ENCODE measurements at places on chromosomes 3 and 15.

DNA sequence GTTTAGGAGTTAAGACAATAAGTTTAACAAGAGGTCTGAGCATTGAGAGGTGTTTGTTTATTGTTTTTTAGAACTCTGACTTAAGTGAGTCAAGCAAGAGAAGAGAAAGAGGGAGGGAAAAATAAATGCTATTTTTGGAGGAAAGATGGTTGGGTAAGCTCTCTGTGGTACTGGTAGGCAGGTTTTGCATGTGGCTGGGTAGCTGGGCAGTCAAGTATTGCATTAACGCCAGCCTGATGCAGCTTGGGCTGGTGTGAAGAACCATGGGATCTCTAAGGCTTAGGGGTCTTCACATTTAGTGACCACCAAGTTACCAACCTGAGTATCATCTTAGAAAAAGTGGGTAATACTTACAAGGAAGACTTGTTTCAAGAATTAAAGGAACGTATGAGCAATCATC is 534.5 kb upstream of the SEMA6D start:
- no peak for DNase-seq

- DNase-seq, result no peak
Observed at GRCh38 chr15:22813844-22814243, 24.6 kb upstream of the NIPA2 start.

DNA sequence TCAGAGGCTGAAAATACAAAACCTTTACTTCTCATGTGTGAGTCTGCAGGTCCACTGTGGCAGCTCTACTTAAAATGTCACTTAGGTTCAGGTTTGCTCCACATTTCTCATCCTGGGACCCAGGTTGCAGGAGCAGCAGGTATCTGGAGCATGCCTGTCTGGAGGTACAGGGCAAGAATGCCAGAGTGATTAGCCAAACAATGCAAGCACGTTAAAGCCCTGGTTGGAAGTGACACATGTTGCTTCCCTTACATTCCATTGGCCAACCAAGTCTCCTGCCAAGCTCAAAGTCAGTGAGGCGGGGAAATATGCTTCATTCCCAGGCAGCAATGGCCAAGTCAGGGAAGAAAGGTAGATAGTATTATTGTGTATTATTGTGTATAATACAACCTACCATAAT is 76.8 kb upstream of the ARL6 start:
- no peak for DNase-seq

DNA sequence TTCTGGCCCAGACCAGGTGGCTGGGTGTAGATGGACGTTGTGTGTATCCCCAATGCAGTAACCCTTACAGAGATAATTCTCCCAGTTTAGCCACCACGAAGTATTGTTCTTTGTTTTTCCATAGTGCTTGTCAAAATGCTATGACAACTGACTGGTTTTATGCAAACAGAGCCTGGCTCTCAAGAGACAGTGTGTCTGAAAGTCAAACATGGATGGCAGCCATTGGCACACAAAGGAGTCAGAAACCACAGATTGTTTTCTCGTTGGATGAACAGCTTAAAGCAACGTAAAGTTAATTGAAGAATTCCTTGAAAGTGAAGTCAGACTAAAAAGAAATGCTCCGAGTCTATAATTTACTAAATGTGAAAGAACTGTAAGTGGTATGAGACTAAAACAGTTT is 91.2 kb downstream of the FILIP1L start:
- no peak for DNase-seq

DNA sequence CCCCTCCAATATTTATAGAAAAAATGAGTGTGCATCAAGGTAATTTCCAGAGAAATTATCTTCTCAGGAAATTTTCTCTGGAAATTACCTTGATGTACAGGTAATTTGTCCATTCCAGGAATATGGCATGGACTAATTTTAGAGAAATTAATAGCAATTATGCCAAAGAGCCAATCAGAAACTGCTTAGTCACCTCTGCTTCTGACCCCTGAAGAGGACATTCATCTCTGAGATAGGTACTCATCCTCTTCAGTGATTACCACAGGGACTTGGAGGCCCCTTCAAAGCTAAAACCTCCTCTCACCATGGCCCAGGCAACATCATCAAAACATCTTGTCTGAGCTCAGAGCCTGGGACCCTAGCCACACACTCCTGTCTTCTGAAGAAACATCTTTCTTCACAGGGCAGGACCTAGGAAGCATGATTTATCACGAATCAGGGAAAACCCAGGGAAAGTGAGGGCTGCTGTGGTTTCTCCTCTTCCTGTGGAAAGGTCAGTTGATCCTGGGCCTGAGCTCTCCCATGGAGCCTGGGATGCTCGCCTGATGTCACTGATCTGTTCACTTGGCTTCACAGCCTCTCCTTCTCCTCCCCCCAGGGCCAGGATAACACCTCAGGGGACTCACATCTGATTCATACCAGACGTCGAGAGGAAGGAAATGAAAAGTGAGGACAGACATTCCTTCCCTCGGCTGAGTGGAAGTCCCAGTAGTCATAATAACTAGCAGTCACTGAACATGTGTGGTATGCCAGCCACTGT is 210.5 kb downstream of the DTWD1 start:
- no peak for DNase-seq

DNA sequence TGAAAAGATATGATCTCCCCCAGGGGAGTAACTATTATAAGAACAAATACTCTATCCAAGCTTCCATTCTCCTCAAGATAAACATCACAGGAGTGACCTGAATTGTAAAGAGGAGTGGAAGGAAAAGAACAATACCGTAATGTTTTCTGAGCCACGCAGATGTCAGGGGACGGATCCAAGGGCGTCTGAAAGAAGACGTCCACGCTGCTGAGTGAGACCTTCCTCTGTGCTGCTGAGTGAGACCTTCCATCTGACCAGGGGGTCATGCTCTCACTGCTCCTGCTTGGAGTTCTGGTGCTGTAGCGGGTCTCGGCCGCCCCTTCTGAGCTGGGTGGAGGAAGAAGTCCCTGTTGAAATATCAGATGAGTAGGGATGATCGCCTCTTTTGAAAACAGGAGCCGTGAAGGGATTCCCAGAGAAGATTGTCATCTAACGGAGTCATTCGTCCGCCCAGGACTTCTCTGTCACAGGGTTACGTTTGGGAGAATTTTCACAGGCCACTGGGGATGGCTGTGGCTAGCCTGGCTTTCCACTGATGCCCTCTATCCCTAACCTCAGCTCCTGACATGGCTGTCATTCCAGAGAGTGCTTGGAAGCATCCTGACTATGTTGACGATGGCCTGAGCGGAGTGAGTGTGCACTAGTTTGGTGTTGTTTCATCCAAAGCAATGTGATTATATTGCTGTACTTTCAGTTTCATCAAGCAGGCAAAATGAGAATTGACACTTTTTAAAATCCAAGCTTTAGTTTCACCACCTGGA is 184.9 kb downstream of the APBA2 start:
- no peak for DNase-seq

- DNase-seq, result no peak
Observed at GRCh38 chr3:46883054-46883829, 5.7 kb downstream of the PTH1R start.

DNA sequence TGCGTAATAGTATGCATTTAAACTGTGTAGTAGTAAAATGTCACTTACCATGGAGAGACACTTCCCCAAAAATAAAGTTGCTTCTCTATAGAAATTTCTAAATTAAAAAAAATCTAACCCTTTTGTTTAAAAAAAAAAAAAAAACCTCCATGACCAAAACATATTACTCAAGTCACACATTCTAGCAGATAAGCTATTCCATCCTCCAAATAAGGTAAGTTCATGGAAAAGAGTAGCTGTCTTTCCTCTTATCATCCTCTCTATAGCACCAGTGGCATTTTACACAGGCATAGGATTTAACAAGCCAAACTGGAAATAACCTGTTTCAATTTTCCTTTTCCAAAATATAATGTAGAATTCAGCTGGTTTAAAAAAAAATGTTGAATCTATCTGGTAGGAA is 57.4 kb downstream of the LRRFIP2 start:
- DNase-seq, result no peak

GRCh38 chr3:188179006-188179966 is 25.3 kb downstream of the LPP start:
- DNase-seq, result no peak

DNA sequence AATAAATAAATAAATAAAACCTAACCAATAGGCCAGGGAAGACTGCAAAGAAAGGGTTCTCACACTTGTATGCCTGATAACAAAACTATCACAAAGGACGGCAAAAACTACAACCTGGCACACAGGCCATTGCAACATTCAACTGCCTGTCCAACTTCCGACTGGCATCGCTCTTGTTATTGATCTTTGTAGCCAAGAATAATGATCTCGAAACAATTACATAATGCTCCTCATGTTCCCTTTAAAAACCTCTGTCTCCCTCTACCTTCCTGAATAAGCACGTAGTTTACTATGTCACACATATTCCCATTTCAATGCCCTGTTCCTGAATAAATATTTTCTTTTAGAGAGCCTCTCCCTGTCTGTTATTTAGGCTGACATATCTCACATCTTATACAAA is 74.3 kb downstream of the B3GNT5 start:
- no peak for DNase-seq

DNA sequence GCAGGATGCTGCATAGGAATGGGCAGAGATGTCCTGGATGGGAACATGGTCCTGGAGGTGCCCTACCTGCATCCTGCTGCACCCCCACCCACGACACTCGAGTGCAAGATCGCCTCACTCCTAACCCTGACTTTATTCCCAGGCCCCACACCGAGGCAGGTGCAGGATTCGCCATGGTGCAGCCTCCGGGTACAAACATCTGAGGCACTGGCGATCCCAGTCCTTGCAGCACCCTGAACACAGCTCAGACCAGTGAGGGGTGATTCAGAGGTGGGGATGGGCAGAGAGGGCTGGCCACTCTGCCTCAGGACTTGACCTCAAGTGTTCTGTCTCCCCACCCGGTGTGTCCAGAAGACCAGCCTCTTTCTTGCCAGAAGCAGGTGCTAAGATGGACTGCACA is 49.1 kb downstream of the KLF13 start:
- DNase-seq, result no peak

GRCh38 chr3:153426803-153427202 is 264.8 kb downstream of the RAP2B start:
- DNase-seq, result no peak

GRCh38 chr3:196989721-196990262 is 21.2 kb upstream of the PIGZ start:
- no peak for DNase-seq

GRCh38 chr3:146967783-146968182 is 362.6 kb upstream of the PLSCR5 start:
- no peak for DNase-seq

DNA sequence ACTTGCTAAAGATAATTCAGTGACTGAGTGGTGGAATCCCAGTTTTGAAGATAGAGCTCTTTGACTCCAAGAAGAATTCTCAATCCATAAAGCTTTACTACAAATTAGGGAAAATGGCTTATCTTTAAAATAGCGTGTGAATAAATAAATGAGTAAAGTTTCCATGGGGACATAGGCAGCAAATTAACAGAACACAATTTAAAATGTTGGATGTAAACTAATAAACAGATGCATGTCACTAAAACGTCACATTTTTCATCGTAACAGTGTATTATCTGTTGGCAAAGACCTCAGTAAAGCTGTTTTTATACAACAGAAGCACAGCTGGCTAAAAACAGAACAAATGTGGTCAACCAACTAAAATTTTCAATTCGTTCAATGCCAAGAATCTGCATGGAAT is 913.9 kb upstream of the CFAP20DC start:
- DNase-seq, result no peak

DNA sequence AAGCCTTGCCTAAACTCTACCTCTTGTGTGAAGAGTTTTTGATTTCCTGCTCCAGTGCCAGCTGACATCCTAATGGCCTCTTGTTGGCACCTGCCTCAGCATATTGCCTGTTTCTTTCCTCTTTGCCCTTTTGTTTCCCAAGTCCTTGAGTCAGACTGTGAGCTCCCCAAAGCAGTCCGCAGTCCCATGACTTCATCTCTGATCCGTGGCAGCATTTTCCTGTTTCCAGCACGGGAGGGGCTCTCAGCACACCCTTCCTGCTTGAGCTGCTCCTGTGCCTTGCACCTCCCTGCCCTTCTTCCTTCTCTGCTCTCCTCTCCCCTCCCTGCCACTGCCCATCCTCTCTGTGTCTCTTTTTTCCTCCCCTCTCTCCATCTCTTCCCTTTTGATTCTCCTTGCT is 179.6 kb downstream of the EPHB1 start:
- DNase-seq, result no peak

- no peak for DNase-seq
Observed at GRCh38 chr3:172034786-172035685, 4.3 kb upstream of the FNDC3B start.

GRCh38 chr3:149221783-149222517 is at the start of gene CP:
TSS of gene CP (minus strand) at chr3:149221829. CDS start at chr3:149221792, 37 bp downstream.
- DNase-seq, result no peak

DNA sequence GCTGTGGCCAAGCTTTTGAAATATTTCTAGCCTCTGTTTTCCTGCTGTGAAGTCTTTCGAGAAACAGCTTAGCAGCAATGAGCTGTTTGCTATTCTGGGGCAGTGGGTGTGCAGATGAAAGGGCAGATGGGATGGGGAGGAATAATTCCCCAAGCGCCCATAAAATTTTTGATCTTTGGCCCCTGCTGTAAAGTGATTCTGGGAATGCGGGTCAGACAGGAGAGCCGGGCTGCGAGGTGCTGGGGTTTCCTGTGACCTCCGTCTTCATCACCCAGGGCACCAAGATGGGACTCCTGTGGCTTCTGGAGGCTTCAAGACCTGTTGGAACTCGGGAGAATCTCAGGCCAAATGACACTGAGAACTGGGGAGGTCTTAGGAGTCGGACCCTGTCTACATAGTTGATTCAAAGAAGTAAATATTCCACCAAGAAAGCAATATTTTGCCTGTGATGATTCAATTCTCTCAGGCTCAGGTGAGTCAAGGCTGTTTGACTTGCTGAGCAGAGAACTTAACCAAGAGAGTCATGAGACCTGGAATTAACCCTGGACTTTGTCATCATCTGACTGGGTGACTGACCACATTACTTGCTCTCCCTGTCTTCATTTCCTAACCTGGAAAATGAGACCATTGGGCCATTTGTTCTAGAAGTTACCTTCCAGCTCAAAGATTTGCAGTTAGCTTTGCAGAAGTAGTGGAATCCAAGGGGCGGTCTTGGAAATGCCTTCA is 86.4 kb downstream of the POLR2M start:
- DNase-seq, result no peak

DNA sequence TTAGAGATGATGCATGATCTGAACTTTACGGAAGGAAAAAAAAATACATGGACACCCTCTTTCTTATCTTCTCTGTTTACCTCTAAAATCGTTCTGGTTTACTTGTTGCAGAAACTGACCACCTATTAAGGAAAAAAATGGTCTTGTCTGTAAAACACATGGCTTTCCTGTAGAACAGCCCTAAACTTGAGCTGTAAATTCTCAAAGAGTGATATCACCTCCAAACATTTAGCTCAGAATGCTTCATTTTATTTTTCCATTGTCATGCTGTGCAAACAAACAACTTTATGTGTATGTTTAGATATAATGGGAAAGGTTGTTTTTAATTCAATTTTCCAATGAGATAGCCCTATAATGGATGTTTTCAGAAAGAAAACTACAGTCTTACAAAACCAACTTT is 237.4 kb upstream of the NR2F2 start:
- DNase-seq, result no peak

DNA sequence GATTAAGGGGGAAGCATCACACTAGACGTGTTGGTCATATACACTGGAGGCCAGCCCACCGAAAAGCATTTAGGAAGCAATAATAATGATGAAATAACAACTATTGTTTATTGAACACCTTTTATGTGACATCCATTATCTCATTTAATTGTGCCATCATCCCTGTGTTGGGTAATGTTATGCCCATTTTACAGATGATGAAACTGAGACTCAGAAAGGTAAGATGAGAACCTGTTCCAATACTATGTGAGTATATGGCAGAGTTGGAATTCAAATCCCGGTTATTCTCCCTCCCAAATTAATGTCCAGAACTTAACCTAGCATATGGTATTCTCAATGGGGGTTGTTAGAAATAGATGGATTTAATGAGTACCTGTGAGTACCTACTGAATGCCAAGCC is 99.2 kb downstream of the SMAD6 start:
- DNase-seq, result no peak
